Stimulated activated CD4-positive, alpha-beta T cell treated with anti-CD3 and anti-CD28 coated beads, Interleukin-2, amount 100 ng/mL, for 4 hours (primary cell): ENCODE measurements at places on chromosomes 3 and 15.

DNA sequence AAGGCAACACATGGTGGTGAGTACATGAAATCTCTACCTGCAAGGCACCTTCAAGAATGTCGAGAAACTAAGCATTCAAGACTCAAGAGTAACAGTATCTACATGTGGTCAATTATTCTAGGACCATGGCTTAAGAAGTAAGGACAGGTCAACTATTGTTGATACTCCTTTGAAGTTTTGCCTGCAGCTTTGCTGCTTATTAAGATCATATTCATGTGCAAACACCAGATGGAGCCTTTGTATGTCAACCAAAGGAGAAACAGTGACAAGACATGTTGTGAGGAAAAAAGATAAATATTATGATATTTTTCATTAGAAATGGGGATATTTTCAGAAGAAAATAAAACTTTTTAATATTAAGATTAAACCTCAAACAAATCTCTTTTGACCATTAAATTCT lies 52.3 kb upstream of the FGF7 start:
- no peak for DNase-seq

DNA sequence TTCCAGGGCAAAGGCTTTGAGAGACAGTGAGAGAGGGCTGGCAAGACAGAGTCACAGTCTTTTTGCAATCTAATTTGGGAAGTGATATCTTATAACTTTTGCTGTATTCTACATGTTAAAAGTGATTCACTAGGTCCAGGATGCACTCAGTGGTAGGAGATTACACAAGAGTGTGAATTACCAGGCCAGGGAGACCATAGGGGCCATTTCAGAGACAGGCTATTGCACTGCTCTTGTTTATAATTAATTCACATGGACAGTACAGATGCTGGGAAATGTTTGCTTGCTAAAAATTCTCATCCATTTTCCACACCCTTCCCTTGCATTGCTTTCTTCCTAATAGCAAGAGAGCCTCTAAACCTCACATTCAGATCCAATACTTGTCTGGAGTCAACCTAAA lies 22.6 kb upstream of the POMGNT2 start:
- no peak for DNase-seq

DNA sequence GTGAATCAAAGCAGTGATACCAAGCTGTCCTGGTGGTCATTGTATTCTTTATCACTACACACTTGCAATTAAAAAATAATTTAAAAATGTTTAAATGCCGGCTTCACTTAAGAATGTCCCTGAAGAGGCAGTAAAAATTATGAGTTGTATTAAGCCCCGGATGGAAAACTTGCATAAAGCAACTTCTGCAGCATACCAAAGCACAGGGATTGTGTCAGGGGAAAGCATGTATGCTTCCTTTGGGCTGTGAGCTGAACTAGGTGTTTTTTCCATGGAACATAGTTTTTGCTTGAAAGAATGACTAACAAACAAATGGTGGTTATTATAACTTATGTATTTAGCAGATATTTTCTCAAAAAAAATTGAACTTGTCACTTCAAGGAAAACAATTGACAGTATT lies 143.1 kb downstream of the ARNT2 start:
- no peak for DNase-seq

- DNase-seq: no peak
These were observed 866.3 kb upstream of the GBE1 start for GRCh38 chr3:82627733-82628132.

GRCh38 chr15:34214135-34214534 lies 4.2 kb upstream of the KATNBL1 start:
- DNase-seq: no peak

DNA sequence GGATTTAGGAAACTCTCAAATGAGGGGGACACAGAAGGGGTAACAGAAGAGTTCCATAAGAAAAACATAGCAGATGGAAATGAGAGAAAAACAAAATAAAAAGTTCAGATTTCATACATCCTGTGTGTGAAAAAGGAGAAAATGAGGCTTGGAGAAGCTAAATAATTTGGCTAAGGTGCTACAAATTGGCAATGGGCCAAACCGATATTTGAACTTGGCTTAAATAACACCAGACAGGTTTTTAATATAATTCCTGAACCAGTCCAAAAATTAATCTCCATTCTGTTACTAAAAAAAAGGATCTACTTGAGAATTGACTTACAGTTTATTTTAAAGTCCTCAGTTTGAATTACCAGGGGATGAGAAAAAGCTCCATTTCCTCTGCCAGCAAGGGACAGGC lies 342.9 kb upstream of the DPH6 start:
- no peak for DNase-seq

GRCh38 chr3:99505646-99506269 lies 132.6 kb upstream of the COL8A1 start:
- no peak for DNase-seq

DNA sequence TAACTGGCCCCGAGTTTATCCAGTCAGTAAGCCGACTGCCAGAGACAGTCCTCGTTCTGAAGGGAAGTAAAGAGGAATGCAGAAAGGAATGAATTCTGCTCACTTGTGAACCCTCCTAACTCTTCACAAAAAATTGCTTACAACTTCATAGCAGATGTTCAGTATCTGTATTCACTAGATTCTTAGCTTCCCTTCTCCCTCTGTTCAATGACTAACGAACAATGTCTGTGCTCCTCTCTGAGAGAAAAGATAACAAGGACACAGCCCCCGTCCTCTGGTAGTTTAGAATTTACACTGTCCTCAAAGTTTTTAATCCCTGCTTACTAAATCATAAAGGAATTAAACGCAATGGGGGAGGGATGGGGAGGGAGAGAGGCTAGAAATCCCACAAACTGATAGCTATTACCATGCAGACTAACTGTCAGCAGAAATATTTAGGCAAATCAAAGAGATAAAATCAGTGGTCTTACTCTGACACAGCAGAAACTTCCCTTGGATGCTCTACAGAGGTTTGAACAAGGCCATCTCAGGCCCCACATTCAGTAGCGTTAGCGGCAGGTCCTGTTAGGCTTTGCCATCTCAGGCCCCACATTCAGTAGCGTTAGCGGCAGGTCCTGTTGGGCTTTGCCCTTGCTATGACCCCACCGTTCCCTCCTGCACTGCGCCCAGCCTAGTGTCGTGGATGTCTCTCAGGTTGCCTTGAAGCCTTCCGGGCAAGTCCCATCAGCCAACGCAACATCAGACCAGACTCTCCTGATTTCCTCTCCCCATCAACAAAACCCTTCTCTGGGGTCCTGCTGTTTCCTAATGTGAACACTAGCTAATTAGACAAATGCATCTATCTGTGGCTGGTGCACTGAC lies 23.4 kb downstream of the NRROS start:
- no peak for DNase-seq

GRCh38 chr3:174101244-174101643 lies 703.7 kb downstream of the NLGN1 start:
- no peak for DNase-seq

- DNase-seq: no peak
These were observed 179.8 kb downstream of the SLCO3A1 start for GRCh38 chr15:92033314-92033713.

- DNase-seq: no peak
These were observed 50.2 kb upstream of the MRPS22 start for GRCh38 chr3:139293665-139294023.

DNA sequence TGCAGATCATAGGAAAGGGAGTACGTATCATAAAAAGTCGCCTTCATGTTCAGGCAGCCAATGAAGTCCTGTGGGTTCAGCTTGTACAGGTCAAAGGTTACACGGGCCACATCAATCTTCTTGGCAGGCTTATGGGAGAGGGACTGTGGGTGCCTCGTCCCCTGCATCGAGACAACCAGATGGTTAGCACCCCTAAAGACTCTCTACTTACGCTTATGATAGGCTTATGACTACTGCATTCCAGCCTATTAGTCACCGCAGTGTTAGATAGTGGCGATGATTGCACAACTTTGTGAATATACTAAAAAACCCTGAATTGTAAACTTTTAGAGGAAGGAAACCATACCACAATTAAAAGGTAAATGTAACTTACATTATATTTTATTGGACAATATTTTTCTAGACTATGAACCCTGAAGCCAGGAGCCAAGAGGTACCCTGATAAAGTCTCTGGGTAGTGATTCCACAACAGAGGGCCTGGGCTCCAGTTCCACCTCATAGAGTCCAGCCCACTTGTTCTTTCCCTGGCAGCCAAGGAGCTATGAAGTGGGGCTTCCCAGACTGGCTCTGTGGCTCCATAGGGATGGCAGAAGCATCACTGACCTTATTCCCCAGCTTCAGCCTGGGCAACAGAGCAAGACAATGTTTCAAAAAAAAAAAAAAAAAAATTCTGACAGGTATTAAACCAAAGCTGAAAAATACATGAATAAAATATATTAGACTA lies 2.5 kb upstream of the FANCD2 start:
- no peak for DNase-seq

DNA sequence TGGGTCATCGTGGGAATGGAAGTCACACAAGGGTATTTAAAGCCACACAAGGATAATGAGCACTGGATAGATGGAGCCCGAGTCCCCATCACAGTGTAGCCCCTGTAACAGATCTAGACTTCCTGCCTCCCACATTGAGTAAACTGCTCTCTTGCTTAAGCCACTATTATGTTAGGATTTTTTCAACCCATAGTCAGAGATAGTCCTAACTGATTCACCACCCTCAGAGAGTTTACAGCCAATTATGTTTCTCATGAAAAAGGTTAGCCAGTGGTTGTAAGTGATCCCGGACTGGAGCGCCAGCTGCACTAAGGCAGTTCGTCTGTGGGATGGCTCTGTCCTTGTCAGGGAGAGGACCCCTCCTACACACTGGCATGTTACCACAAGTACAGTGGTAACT lies 77.0 kb downstream of the KLF13 start:
- no peak for DNase-seq

GRCh38 chr3:124602980-124603627 lies 127.1 kb upstream of the UMPS start:
- no peak for DNase-seq

GRCh38 chr3:197015790-197016736 lies 13.6 kb downstream of the MELTF start:
- DNase-seq: no peak

DNA sequence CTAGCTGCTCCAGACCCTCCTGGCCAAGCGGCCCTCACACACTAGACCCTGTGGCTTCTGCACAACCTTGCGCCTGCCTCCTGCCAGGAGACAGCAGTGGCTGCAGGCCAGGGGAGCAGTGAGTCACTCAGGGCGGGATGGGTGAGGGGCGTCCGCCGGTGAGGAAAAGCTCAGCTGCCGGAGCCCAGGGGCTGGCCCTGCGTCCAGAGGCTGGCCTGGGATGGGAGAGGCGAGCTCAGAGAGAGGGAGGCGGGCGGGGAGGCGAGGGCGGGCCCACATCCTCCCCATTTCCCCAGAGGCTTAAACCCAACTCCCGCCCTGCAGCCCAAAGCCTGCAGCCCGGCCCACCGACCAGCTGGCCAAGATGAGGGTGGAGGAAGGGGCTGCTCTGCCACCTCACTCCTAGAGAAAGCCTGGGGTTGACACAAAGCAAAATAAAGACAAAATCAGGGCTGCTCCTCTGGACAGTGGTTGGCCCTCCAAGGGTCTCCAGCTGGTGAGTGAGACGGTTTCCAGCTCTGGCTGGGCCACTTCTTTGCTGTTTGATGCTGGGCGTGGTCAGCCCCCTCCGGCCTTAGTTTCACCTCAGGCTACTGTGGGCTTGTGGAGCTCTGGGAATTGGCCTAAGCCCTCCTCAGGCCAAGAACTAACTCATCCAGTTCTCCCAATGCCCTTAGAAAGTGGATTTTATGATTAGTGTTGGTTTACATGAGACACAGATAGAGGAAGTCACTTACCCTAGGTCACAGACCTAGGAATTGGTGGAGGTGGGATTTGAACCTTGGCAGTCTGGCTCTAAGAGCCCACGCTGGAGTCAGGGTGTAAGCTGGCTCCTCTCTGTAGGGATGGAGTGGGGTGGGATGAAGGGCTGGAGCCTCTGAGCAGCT lies 50.6 kb downstream of the IQSEC1 start:
- DNase-seq: no peak

GRCh38 chr3:101615525-101615924 lies 41.5 kb downstream of the PCNP start:
- DNase-seq: no peak

- no peak for DNase-seq
These were observed 43.1 kb upstream of the TRPC1 start for GRCh38 chr3:142680710-142681109.

DNA sequence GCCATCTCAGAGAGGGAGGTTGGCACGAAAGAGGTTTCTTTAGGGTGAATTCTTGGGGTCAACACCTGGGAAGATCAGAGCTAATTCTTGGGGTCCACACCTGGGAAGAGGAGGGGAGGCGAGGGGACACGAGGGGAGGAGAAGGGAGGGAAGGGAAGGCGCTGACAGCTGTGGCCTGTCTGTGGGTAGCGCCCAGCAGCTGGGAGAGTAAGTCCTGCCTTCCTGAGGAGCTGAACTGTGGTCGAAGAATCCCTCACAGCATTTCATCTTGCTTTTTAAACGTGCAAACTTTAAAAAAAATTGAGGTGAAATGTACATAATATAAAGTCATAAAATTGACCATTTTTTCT lies 63.2 kb upstream of the CGNL1 start:
- DNase-seq: no peak
